LoVo (cell line): ENCODE measurements at places on chromosomes 1 and 21.

- DNase-seq, result peak; percentile 10
Measured at GRCh38 chr1:101025283-101025656, 314 bp downstream of the DPH5 start.

DNA sequence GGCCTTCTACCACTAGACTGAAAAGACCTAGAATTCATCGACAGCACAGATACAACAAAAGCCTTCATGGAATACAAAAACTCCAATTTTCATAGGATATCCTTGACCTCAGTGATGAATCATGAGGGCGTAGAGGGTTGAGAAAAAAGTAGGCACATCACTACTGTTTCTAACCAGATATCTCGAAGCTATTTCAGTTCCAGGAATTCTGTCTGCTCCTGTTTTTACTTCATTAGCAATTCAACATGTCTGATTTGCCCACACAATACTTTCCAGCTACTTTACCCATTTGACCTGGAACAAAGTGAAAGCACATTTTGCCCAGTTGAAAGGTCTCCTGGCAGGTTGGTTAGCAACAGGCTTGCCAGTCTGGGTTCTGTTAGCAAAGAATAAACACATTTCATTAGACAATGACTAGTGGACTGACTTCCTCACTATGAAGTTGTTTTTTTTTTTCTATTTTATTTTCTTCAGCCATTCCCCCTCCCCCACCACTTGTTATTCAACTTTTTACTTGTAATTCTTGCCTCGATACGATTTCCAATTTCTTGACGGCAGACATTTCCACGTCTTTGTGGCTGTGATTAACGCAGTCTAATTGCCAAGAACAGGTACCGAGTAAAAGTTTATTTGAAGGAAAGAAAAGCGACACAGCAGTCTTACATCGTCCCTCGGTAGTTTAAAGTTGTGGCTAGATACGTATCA is 4.0 kb upstream of the ZBTB18 start:
- no peak for DNase-seq

DNA sequence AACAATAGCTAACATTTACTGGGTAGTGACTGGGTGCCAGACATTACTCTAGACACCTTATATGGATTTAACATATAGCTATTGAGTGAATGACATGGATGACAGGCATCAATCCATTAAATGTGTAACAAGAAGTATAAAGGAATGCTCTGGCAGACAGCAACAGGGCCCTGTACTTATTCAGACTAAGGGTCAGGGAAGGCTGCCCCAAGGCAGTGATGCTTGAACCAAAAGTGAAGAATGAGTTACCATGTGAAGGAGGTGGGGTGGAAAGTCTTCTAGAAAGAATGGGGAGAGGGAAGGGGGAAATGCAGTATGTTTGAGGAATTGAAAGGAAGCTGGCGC is 8.3 kb upstream of the PTPRF start:
- no peak for DNase-seq

DNA sequence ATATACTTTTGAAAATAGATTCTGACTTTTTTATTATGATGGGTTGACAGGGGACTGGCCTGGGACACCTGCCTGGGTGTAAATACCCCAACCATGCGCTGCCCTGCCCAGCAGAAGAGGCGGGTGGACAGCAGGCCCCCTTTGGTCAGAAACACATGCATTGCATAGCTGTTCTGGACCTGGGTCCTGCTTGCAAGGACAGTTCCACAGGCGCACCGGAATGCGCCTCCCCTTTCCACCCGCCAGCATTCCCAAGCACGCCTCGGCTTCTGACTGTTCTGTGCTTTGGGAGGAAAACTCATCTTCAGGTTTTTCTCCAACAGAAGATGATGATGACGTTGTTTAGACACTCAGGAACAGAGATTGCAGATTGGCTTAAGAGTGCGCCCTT is 428 bp upstream of the ZNF678 start:
- DNase-seq, result no peak

DNA sequence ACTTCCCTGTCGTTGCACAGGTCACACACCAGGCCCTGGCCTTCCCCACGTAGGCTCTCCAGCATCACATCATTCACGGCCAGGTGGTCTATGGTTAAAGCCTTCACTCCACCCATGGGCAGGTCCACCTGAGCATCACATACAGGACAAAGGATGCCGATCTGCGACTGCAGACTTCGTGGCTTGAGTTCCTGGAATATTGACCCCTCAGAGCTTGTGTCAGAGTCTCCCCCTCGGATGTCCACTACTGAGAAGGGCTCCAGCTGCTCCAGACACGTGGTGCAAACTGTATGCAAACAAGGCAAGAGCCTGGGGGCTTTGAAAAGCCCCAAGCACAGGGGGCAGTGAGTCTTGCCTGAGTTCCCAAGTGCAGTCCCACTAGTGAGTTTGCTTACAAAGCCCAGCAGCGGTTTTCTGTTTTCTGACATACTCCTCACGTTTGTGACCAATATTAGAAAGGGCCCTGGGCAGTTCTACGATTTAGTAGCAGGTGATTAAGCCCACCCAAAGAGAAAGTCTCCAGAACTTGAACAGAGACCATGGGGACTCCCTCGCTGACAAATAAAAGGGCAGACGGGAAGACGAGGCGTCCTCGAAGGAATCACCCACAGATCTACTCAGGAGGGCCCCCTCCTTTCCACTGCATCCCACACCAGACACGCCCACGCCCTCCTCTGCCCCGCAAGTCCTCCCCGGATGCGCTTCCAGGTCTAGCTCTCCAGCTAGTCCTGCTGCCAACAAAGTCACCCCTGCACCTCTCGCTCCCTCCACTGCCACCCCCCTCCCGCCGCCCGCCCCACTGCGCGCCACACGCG is 568 bp downstream of the TRIM45 start:
- DNase-seq, result peak; percentile 43

DNA sequence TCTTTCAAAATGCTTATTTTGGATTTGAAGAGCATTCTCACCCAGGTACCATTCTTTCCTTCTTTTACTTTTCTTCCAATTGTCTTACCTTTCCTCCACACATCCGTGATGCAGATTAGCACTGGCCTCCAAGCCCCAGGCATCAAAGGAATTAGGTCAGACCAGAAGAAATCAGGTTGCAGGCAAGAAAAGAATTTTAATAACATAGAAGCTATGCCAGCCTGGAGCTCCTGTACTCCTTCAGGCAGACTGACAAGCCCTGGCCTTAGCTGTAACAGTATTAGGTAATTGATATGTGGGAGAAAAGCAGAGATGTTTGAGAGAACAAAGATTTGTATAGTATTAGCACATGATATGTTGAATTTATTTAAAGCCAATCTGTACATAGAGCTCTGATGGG is 390.4 kb upstream of the ADGRL2 start:
- no peak for DNase-seq

GRCh38 chr1:3669971-3670431 is 17.7 kb downstream of the TP73 start:
- no peak for DNase-seq

- no peak for DNase-seq
Measured at GRCh38 chr1:85188530-85188929, 12.3 kb downstream of the SYDE2 start.

DNA sequence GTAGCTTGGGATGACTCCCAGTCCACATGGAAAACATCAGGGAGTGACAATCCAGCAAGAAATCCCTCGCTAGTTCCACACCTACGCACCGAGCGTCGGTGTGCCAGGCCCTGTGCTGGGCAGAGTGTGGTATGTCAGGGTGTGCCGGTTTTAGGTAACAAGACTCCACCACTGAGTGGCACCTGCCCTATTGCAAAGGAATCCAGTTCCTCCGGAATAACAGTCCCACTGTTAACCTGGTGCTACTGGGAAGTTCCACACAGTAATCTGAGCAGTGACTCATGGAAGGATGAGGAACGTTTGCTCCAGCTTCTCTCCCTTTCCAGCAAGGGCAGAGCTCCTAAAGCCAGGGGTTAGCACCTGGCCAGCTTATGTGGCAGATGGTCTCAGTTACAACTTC is 14.3 kb downstream of the RNF207 start:
- DNase-seq, result no peak

GRCh38 chr1:214364386-214364785 is 83.4 kb downstream of the SMYD2 start:
- no peak for DNase-seq

- DNase-seq, result no peak
Measured at GRCh38 chr1:170230323-170230722, 84.6 kb downstream of the NTMT2 start.

GRCh38 chr1:218904416-218904815 is 269.3 kb upstream of the LYPLAL1 start:
- DNase-seq, result no peak

DNA sequence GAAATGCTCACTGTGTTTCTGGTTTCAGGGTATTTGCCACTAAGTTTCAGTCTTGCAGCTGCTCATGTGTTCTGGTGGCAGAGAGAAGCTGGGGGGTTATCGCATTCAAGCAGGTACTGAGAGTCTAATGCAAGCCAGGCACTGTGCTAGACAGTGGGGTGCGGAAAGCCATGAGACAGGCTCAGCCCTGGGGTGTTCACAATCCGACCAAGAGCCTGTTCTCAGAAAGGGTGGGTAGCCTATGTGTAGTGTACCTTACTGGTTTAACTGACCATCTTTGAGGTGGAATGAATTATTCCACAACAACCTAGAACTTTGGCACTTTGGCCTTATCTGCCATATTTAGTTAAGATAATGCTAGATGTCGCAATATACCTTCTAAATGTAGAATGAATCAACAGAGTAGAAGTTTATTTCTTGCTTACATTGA is 55.3 kb upstream of the ROR1 start:
- DNase-seq, result no peak

- DNase-seq, result no peak
Measured at GRCh38 chr21:33162436-33162951, 67.2 kb upstream of the IFNAR2 start.

DNA sequence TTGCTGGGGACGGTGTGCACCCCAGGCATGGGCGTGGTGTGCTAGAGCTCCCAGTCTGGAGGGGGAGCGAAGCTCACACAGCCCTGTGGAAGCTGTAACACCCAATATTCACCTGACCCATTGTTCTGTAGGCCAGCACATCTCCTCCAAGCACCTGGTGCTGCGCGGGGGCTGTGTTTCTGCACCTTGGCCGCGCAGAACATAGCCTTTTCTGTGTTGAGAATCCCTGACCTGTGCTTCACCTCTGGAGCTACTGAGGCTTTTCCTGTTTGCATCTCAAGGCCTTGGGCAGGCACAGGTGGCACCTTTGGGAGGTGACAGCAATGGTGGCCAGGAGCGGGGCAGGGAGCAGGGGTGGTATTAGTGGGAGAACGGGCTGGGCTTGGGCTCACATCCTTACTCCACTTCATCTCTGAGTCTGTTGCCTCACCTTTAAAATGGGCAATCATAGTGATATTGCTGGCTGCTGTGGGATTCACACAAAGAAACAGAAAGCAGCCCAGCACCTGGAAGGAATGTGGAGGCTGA is 343.9 kb upstream of the AJAP1 start:
- no peak for DNase-seq

- no peak for DNase-seq
Measured at GRCh38 chr1:193156117-193156821, 30.1 kb downstream of the B3GALT2 start.

DNA sequence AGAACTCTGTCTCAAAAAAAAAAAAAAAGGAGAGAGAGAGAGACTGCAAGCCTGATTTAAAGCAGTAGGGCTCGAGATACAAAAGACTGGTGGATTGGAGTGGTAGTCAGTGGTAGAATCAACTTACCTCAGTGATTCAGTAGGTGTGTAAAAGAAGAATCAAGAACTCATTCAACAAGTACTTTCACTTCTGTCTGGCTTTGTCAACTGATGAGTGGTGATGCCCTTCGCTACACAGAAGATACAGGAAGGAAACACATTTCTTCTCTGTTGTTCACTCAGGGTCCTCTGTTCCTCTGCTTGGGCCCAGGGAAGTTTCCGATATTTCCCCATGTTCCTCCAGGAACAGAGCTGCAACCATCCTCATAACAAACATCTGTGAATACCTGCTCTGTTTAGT is 68.6 kb upstream of the COG2 start:
- no peak for DNase-seq

- no peak for DNase-seq
Measured at GRCh38 chr1:213163278-213163711, 112.3 kb downstream of the RPS6KC1 start.

DNA sequence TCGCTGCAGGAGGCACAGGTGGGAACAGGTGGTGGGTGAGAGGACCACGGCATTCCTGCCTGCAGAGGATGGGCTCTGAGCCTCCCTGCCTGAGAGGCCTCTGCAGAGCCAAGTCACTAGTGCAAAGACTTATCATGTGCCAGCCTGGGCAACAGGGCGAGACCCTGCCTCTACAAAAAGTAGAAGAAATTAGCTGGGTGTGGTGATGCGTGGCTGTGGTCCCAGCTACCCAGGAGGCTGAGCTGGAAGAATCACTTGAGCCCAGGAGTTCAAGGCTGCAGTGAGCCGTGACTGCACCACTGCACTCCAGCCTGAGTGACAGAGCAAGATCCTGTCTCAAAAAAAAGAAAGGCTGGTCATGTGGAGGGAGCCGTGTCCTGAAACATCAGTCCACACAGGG is 46.4 kb downstream of the PKNOX1 start:
- no peak for DNase-seq

- no peak for DNase-seq
Measured at GRCh38 chr1:234779160-234779538, 169.2 kb upstream of the IRF2BP2 start.

GRCh38 chr1:47755101-47755990 is 241.8 kb downstream of the TRABD2B start:
- DNase-seq, result peak; percentile 25

DNA sequence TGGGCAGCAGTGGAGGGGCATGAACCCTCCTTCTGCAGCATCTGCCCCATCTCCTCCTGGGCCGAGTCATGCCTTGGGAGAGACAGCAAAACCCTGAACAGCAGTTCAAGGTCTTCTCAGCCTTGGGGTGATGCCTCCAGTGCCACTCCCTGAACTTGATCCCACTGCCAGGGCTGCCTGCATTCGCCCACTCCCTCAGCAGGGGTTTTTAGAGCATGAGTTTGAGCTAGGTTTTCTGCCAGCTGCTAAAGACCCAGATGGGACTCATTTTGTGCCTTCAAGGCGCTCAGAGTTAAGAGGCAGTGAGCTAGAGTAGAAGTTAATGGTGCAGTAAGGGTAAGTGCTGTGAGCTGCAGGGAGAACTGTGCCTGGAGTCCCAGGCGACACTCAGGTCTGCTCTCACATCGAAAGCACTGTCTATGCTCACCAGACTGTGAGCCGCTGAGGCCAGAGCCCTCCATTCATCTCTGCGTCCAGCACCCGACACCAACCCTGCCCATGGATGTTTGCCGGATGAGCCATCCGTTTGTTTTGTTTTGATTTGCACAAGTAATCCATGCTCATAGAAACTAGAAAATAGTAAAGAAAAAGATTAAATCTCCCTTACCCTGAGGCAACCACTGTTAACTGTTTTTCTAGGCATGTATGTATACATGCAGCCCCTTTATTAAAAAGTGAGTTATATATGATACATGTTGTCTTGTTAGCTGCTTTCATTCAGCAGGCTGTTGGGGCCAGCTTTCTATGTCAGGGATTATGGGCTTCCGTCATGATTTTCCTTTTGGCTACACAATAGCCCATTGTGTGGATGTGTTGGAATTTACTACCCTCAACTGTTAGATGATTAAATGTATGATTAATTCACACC is 67.8 kb downstream of the VPS26C start:
- DNase-seq, result no peak

DNA sequence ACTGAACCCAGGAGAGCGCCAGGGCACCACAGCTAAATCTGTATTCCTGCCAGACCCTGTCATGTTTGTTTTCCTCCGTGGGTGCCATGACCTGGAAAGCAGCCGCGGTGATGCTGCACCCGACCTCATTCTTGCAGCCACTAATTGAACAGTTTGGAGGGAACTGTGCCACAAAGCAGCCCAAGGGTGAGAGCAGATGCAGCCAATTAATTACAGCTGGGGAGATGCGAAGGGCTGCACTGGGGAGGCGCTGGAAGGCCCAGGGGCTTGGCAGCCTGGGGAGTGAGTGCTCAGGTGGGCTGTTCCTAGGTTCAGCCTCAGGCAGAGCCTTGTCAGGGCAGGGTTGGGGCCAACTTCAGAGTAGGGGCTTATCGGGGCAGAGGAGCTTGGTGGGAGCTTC is 158.4 kb upstream of the CD34 start:
- DNase-seq, result no peak
